ENCODE measurements at places on chromosomes 6 and 20.

- no peak for DNase-seq
Measured at GRCh38 chr6:21426841-21427490, 166.6 kb upstream of the SOX4 start.

DNA sequence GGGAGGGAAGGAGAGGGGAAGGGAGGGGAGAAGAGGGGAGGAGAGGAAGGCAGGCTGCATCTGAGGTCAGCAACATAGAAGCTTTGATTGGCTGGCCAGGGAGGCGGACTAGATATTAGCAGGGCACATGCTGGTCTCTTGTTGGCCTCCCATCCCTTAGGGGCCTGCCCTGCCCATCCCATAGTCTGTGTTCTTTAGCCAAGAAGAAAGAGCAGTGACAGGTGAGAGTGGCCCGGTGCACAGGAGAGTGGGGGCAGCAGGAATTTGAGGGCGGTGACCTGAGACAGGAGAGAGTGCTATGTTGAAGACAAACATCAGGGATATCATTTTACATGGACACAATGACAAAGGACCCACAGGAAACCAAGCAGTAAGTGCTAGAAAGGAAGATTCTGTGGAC lies 413.5 kb downstream of the SYNE1 start:
- no peak for DNase-seq

- no peak for DNase-seq
Measured at GRCh38 chr20:62771396-62772102, 24.7 kb upstream of the MRGBP start.

- DNase-seq, result no peak
Measured at GRCh38 chr6:80472271-80472670, 365.8 kb downstream of the BCKDHB start.

GRCh38 chr6:148736774-148737412 lies 9.9 kb upstream of the UST start:
- no peak for DNase-seq

- DNase-seq, result no peak
Measured at GRCh38 chr20:32810941-32811340, 8.8 kb upstream of the MAPRE1 start.

GRCh38 chr20:36107881-36108280 lies 46.7 kb upstream of the EPB41L1 start:
- no peak for DNase-seq

GRCh38 chr6:9455864-9456658 lies 958.8 kb downstream of the TFAP2A start:
- DNase-seq, result no peak

GRCh38 chr20:61575151-61575937 lies 323.3 kb downstream of the CDH4 start:
- DNase-seq, result no peak

DNA sequence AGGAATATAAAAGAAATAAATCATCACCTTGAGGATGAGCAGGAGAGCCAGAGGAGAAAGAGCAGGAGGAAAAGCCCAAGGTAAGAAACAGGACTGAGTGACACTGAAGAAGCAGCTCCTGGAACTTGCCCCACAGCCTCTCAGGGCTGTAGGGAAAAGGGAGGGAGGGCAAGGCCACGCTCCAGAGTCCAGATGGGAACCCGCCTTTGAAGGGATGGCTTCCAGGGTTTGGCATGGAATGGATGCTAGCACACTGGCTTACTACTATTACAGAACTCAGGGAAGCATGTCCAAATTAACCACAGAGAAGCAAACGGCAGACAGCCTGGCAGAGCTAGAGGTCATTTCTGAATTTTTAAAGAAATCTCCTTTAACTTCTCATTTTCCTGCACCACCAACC lies 26.8 kb downstream of the RALGAPA2 start:
- no peak for DNase-seq

DNA sequence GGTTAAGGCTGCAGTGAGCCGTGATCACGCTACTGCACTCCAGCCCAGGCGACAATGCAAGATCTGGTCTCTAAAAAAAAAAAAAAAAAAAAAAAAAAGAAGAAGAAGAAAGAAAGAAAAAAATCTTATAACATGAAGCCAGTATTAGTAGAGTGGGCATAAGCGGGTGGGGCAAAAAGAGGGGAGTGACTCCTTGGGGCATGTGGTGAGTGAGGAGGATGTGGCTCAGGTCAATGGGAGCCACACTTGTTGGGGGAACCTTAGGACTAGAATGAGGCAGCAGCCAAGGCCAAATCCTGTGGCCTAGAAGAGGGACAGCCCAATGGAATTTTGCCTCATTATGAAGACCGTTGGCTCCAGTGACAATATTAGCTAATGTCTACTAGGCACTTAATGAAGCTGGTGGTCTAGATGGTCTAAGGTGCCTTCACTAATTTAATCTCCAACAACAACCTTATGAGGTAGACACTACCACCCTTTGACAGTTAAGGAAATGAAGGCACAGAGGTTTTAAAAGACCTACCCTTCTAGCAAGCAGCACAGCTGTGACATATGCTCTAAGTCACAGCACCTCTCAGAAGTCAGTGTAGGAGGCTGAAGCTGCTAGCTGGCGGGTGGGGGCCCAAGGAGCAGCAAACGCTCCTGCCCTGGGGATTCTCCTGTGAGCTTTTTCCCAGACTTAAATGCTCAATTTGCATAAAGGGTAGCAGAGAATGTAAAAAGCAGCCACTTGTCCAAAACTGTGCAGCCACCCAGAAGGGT lies 23.6 kb upstream of the ARMC12 start:
- DNase-seq, result peak; percentile 71

GRCh38 chr20:31785089-31785488 lies 34.1 kb upstream of the MYLK2 start:
- DNase-seq, result no peak

DNA sequence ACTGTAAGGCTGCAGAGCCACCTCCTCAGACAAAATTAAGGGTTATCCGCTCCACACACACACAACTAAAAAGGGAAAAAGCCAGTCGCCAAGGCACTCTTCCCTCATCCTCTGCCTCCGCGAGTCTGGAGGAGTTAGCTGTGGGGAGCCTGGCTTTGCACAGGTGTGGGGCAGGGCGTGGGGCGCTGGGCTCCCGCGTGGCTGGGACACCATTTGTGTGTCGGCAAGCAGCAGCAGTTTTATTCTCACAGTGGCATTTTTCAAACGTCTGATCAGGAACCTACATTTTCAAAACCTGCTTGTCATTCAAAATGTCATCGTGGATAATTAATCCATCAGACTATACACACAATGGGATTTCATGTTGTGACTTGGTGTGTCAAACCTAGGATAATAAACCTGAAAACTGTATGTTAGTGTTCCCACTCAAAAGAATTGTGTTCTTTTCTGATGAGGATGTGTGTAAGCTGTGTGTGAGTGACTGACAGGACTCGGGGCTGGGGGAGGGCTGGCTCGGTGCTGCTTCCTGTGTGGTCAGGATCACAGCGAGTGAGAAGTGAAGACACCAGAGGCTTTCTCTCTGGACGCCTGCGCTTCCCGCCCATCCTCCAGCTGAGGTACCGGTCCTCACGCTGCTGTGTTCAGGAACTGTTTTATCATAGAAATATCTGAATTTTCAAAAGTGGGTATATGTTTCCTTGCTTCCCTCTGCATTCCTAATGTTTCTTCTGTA lies 83.1 kb downstream of the IRF4 start:
- DNase-seq, result peak; percentile 65

GRCh38 chr6:107411161-107411560 lies 48.2 kb downstream of the PDSS2 start:
- no peak for DNase-seq

DNA sequence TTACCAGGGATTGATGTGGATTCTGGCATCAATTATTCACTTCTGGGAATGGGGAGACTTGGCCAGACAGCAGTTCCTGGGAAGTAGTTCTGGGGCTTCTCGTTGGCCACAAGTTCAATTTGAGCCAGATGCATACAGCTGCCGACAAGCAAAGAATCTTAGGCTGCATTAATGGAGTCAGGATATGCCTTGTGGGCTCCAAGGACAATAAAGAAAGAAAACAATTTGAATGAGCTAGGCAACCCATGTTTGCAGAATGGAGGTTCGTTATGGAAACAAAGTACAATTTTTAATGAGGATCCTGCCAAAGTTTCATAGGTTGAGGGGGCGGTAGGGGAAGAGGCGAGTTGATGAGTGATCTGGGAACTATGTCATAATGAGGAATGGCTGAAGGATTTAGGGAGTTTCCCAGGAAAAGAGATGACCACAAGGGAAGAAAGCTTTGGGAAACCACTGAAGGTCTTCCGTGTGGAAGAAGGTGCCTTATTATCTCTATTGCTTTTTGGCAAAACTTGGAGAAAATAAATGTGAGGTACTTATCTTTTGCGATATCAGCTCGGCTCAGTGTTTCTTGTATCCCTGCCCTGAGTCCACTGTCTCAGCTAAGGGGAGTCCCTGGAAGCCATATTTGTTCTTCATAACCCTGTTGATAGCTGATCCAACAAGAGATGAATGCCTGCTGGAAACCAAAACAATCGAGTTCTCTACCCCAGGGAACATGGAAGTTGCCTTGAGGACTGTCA lies 181.0 kb upstream of the ZNF217 start:
- no peak for DNase-seq

- peak; percentile 60 for DNase-seq
Measured at GRCh38 chr20:37095108-37095598, 644 bp downstream of the RBL1 start.

GRCh38 chr6:29723262-29723665 lies at the start of gene HLA-F:
Gene HLA-F, plus strand, starts transcription at chr6:29723434. Its CDS starts 30 bp downstream, at chr6:29723464.
- DNase-seq, result peak; percentile 77

DNA sequence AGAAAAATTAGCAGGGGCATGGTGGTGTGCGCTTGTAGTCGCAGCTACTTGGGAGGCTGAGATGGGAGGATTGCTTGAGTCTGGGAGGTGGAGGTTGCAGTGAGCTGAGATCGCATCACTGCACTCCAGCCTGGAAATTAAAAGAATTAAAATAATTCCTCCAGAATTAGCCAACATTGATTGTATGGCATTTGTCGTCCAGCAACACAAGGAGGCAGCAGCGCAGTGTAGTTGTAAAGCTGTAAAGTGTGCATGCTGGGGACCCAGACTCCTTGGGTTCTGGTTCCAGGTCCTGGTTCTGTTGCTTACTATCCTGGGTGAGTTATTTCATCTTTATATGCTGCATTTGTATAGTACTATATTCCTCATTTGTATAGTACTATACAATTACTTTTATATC lies 41.4 kb downstream of the PEX7 start:
- DNase-seq, result no peak

DNA sequence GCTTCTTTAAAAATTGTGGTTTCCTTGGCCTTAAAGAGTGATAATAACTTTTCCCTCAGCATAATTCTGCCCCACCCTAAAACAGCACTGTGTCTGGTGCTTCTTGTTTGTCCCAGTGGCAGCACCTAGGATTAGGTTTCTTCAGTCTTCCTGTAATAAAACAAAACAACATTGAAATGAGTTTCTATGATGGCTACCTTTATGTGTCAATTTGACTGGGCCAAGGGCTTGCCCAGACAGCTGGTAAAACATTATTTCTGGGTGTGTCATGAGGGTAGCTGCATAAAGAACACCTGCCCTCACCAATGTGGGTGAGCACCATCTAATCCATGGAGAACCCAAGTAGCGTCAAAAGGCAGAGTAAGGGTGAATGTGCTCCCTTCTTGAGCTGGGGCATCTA lies 117.8 kb downstream of the QRSL1 start:
- no peak for DNase-seq

- no peak for DNase-seq
Measured at GRCh38 chr6:106858653-106859092, 115.9 kb downstream of the CD24 start.

- no peak for DNase-seq
Measured at GRCh38 chr6:158058171-158058651, 76.5 kb downstream of the SYNJ2 start.

DNA sequence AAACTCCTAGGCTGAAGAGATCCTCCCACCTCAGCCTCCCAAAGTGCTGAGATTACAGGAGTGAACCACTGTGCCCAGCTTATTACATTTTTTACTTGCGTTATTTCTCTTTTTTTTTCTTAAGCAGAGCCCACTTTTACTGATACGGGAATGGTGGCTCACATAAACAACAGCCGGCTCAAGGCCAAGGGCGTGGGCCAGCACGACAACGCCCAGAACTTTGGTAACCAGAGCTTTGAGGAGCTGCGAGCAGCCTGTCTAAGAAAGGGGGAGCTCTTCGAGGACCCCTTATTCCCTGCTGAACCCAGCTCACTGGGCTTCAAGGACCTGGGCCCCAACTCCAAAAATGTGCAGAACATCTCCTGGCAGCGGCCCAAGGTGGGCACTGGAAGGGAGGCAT lies 10.5 kb downstream of the CAPN11 start:
- DNase-seq, result no peak

DNA sequence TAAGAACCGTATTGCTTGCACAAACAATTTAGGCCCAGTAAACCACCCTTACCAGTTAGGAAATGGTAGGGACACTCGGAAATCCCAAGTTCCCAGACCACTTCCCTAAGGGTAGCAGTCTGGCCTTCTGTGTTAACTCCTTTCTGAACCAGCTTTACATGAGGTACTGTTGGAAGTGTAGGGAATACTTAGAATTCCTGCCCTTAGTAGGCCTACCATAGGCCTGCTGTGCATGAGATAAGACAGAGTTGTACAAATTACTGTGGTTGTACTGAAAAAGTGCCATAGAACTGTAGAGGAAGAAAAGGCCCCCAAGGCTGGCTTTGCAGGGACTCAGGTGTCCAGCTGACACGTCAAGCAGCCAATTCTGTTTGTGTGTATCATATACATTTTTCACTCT lies 11.1 kb downstream of the RPRD1B start:
- no peak for DNase-seq

- DNase-seq, result no peak
Measured at GRCh38 chr6:130831607-130832006, 4.4 kb downstream of the SMLR1 start.

DNA sequence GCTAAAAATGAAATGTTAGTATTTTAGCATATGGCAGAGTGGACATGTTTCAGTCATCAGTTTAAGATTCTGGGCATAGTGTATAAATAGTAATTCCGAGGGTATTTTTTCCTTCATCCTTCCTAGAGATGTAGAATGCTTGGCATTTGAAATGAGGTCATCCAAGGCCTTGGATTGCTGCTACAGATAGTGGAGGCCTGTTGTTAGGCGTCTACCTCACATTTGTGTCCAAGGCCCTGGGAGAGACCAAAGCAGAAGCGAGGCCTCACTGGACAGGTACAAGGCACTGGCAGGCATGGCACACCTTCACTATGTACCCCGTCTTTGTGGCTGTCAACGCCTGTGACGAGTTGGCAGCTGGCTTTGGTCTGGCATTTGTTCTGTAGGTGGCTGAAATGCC lies 58.0 kb downstream of the DTD1 start:
- no peak for DNase-seq

DNA sequence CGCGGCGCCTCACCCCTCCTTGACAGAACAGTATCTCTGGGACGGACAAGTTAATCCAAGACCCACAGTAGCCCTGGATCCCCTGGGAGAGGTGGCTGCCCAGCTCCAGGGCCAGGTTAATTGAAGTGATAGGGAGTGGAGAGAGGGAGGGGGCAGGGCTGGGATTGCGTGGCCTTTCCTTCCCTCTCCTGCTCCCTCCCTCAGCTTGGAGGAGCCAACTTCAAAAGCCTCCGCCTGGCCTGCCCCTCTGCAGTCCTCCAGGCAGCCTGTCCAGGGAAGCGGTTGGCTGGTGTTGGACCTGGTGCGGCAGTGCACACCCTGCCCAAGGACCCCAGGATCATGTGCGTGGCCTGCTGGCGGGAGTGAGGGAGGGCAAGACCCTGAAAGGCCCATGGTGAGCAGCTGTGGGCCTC lies at the start of gene C20orf204:
Gene C20orf204 (plus strand): TSS at position 250 of the 413 bp plus-strand sequence. CDS start 142 bp downstream, at position 392.
- no peak for DNase-seq

Data from common myeloid progenitor, CD34-positive (primary cell).